SJSA1 (cell line): ENCODE measurements at places on chromosomes 6 and 20. TPM values are rescaled to one million over a fixed set of nuclear protein-coding genes. Genes with fewer than 3 reads are reported as not detected.

The SNPH gene
- 3.3 and 5.4 TPM in 2 replicates for total RNA-seq

DNA sequence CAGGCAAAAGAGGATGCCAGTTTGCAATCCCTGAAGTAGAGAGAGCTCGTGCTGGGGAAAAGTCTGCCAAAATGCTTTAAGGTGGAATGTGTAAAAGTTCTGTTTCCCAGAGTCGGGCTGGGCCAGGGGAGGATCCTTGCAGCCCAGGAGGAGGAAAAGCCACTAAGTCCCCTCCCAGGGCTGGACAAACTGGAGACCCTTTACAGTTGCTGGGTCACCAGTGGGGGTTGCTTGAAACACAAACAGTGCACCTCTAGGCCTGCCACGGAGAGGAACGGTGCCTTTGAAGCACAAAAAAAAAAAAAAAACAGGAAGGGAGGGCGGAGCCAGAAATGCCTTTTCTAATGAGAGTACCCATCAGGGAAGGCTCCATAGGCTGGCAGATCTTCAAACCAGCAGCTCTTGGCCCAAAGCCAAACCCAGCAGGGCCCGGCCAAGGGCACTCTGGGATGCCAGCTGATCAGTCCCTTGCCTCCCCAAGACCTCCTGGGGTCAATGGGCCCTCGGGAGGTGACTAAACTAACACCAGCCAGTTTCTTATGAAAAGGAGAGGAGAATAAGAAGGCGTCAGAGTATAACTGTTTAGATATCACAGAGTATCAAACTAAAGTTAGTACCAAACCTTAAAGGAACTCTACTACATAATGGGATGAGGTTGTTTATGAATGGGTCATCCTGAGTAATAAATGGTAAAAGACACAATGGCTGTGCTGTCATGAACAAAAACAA is 23.7 kb downstream of the HLA-A start:
- DNase-seq: peak; percentile 84

GRCh38 chr20:44691424-44692423 is 23.4 kb upstream of the CCN5 start:
- no peak for DNase-seq

The MAP7 gene
- total RNA-seq: 0.11 TPM in 1 of 2 replicates, not detected in the other

The GNMT gene
- total RNA-seq: 0.58 TPM in 1 of 2 replicates, not detected in the other

The TRIM15 gene
- not detected in 2 replicates for total RNA-seq

- DNase-seq: no peak
Measured at GRCh38 chr20:6058684-6059295, 4.9 kb upstream of the LRRN4 start.

GRCh38 chr6:119109654-119110325 is 31.3 kb upstream of the FAM184A start:
- no peak for DNase-seq

- DNase-seq: peak; percentile 26
Measured at GRCh38 chr20:8756410-8756809, 312.5 kb upstream of the PLCB4 start.

The CYP39A1 gene
- total RNA-seq: 1.6 and 2.1 TPM in 2 replicates

- DNase-seq: peak; percentile 78
Measured at GRCh38 chr6:157514659-157515496, 133.9 kb downstream of the ZDHHC14 start.

DNA sequence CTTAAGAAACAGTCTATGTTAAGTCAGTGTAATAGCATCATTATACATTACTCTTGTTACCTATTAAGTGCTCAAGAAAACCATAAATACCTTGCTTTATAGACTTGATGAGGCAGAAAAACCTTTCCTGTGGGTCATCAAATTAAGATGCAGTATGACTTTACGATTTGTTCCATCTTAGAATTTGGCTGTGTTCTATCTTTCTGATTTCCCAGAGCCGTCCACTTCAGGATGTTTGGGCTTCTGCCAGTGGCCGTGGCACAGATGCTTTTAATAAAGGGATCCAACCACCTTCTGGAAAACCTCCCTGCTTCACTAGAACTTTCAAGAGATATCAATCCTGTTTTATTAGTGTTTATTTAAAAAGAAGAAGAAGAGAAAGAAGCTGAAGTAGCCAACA is 71.2 kb downstream of the PDE7B start:
- no peak for DNase-seq

GRCh38 chr6:149014631-149015534 is 268.1 kb downstream of the UST start:
- DNase-seq: no peak

The XRN2 gene
- 103 and 111 TPM in 2 replicates for total RNA-seq

The EYA4 gene
- 0.05 TPM in 1 of 2 replicates, not detected in the other for total RNA-seq

DNA sequence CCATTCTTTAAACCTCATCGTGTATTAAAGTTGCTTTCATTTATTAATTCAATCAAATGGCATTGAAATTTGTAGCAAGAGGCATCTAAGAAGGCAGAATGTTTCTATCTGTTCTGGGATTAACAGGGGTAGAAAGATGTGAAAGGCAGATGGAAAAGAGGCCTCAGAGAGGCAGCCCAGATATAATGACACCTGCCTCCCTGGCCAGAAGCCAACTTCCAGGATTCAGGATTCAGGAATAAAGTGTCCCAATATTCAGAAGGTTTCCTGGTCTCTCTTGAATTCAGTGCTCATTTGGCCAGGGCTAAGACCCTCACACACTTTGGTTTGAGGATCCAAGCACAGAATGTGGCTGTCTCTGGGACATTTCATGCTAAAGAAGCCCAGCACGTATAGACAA is 39.9 kb downstream of the HLA-B start:
- DNase-seq: no peak

The FGD2 gene
- not detected in 2 replicates for total RNA-seq

DNA sequence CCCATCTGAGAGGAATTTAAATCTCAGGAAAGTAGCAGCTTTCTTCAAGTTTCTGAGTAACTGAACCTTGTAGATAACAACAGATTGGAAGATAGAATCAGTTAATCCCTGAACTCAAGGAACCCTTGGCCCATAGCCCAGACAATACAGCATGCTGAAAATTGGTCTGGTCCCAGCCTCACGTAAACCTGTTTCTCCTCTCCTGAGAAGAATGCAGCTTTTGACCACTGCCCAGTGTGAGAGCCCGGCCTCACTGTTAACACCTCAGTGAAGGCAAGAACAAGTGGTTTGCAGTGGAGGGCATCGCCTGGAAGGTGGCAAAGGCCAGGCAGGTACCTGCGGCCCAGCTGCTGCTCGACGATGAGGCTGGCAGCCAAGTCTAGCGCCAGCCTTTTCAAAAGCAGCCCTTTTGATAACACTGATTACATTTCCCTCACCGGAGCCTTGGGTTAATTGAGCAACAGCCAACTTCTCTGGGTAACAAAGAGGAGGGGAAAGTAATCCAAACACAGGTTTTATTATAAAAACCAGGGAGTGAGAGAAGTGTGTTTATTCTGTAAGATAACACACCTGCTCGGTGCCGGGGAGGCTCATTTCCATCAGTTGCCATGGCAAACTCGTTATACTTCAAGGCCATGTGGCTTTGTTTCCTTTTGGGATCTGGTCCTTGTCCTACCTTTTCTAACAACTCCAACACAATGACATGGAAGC is 54.0 kb downstream of the TRAF3IP2 start:
- peak; percentile 42 for DNase-seq

- no peak for DNase-seq
Measured at GRCh38 chr20:11219192-11219591, 545.4 kb upstream of the JAG1 start.

GRCh38 chr6:46736906-46737305 is 1.7 kb upstream of the PLA2G7 start:
- no peak for DNase-seq

The ZNF311 gene
- not detected in 2 replicates for total RNA-seq

DNA sequence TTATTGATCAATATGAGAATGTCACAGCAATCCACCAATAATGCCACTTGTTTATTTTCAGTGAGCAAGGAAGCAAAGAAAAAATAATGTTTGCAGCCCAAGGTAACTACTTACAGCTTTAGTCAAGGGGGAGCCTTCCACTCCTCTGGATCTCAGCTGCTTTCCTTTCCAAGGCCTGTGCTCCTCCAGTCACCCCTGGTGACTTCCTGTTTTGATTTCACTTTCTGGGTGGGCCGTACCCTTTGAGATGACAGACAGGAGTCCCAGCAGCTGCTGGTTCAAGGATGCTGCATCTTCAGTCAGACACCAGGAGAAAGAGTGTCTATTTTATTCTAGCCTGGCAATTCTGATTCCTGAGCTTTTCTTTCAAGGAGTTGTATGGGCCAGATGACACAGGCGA is 5.6 kb upstream of the VNN2 start:
- peak; percentile 11 for DNase-seq

DNA sequence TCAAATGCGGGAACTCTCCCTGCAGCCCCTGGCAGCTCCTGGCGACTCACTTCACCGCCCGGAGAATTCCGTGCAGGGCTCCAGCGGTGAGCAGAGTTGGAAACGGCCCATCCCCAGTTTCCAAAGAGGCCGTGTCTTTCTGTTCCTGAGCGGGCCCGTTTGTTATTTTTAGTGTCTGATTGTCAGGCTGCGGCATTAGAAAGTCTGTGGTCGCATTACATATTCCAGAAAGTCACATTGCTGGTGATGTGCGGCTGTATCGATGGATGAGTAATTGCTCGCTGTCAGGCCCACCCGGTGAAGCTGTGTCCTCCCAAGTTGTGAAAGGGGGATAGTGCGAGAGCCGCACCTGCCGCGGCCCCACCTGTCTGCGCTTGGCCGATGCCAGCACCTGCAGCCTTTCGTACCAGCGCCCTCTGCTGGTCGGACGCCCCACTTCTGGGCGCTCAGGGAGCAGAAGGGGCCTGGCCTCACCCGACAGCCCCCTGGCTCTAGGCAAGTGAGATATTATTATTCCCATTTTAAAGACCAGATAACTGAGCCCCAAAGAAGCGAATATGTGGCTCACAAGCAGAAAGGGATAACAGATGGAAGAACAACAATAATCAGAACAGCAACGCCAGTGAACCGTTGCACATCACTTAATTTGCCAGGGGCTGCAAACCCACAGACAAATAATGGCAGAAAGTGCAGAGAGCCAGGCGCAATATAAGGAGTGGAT is 244.9 kb downstream of the TSHZ2 start:
- DNase-seq: peak; percentile 47

DNA sequence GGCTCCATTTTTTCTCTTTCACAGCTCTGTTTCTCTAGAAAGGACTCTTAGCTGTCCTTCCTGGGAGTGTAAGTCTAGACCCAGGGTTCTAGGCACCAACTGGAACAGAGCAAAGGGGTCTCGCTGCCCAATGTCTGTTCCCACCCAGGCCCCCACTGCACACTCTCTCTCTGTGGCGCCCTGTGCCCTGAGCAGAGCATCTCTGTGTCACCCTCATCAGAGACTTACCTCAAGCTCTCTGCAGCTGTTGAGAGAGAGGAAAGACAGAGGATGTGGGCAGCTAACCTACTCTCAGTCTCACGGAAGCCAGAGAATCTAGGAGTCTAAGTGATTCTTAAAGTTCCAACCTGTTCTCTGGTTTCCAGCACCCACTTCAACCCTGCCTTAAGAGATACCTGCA is 9.5 kb downstream of the NCR2 start:
- peak; percentile 8 for DNase-seq

GRCh38 chr20:37922016-37922415 is 19.1 kb downstream of the VSTM2L start:
- no peak for DNase-seq

DNA sequence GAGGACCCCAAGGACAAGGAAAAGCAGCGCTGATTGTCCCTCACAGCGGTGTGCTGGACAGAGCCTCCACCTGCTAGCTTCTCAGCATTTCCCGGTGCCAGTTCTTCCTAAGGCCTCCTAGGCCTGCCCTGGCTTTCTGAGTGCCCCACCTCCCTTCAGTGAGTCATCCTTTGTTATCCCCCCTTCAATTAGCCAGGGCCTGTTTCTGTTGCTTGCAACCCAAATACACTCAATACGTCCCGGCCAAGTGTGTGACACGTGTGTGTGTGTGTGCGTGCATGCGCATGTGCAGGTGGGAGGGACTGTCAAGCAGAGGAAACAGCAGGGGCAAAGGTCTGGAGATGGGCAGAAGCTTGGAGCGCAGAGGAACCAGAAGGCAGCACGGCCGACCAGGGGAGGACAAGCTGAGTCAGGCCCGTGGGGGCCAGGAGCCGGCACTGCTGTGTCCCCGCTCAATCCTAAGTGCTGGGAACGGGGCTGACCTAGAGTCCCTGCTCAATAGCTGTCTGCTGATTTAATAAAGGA is 159.8 kb downstream of the PREX1 start:
- DNase-seq: no peak

- no peak for DNase-seq
Measured at GRCh38 chr20:44186674-44187053, 324 bp downstream of the JPH2 start.
